ENCODE measurements at places on chromosomes 7 and 10.

DNA sequence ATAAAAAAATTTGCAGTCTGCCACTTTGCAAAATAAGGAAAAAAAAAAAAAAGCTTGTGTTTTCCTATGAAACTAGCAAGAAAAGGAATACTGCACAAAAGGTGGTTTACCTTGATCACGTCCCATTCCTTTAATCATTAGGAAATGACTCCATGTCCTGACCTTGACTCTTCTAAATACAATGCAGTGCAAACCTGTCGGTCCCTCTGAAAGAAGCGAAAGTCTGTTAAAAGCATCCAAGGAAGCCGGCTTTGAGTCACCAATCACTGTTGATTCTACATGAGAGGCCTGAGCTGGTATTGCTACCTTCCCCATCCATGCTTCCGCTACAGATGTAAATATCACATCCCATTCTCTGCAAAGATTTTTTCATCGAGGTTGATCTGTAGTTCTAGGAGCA, 652.1 kb downstream of the SDK1 start:
- DNase-seq: no peak

GRCh38 chr7:659306-659847, 67.1 kb upstream of the DNAAF5 start:
- DNase-seq: no peak

- no peak for DNase-seq
Observed at GRCh38 chr10:11828682-11829284, 5.6 kb downstream of the PROSER2 start.

DNA sequence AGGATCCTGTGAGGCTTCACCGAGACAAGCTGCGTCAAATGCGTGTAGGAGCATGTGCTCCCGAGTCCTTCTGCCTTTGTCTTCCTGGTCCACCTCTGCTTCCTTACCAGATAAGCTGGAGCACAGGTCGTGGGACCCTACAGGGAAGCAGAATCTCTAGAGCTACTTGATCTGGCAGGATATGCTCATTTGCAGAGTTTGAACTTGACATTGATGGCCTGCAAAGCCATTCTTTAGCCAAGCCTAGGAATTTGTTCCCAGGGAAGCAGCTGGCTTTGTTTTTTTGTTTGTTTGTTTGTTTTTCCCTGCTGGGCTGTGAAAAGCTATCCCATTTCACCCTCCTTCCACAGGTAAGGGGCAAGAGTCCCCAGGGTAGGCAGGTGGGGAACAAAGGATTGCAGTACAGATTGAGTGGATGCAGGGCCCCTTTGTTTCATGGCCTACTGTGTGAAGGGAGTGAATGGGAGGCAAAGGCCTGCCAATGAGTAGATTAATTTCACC, 200.0 kb upstream of the BMPER start:
- DNase-seq: no peak

- DNase-seq: no peak
Observed at GRCh38 chr10:114975091-114975490, 37.1 kb downstream of the TRUB1 start.

- no peak for DNase-seq
Observed at GRCh38 chr10:10960534-10960933, 57.1 kb upstream of the CELF2 start.

GRCh38 chr7:108860615-108861014, 290.9 kb downstream of the DNAJB9 start:
- DNase-seq: no peak

- no peak for DNase-seq
Observed at GRCh38 chr7:110962374-110962773, 128.6 kb upstream of the LRRN3 start.

DNA sequence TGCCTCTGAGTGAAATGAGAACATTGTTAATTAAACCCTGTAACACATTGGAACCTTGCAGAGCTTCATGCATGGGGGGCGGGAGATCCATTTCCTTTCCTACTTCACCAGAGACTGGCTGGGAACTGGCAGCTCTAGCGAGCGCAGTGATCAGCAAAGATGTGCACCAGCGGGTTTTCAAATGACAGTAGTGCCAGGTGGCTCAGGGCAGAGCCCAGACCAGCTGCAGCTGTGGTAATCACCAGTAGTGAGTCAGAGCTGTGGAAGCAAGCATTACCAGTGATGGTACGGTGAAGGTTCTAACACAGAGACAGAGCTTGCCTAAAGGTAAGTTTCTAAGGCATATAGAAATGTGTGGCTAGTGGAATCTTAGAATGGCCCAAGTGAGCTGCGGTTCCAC, 1009.7 kb upstream of the CELF2 start:
- no peak for DNase-seq

DNA sequence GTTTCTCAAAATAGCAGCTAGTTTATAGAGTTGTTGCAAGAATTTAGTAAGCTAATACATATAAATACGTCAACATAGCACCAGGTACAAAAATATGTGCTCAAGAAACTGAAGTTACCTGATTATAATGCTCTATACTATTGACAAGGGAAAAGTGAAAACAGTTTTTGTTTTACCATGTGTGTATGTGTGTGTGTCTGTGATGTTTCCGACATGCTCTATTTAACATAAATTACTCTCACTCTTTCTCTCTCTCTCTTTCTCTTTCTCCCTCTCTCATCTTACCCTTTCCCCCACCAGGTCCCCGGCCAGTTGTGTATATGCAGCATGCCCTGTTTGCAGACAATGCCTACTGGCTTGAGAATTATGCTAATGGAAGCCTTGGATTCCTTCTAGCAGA, 4.3 kb downstream of the LIPN start:
- DNase-seq: no peak

GRCh38 chr10:36373424-36374096, 731.5 kb upstream of the FZD8 start:
- no peak for DNase-seq

- no peak for DNase-seq
Observed at GRCh38 chr7:145478541-145478940, 638.1 kb upstream of the CNTNAP2 start.

DNA sequence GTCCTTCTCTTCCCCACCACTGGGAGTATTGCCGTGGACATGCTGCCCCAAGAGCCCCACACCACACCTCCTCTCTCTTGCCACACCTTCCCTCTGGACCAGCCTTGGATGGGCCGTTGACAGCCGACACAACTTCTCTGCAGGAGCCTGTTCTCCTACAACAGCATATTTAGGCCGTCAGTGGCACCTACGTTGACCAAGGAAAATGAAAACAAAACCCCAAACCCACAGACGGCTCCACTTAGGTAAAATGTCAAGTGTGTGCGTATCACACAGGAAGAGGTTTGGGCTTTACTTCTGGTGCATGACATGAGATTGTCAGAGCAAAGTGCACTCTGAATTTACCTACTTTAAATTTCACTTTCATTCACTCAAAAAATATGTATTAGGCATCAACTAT, 246.6 kb downstream of the ZMYND11 start:
- no peak for DNase-seq

DNA sequence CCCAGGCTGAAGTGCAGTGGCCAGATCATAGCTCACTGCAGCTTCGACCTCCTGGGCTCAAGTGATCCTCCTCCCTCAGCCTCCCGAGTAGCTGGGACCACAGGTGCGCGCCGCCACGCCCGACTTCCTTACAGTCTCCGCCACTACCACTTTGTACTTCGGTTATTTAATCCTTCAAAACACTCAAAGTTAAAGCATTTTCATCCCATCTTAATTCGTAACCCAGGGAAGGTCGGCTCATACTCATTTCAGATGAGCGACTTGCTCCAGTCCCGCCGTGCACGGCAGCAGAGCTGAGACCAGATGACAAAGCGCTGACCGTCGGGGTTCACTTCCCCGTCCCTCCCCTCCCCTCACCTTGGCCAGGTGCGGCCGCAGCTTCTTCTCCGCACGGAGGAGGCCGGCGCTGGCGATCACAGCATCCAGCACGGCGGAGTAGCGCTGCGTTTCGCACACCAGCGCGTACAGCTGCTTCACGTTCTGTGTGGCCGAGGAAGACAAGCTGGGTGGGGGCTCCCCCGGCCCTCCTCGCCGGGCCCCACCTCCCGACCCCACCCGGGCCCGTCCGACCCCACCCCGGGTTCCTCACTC, 457 bp downstream of the NSUN5 start:
- DNase-seq: no peak

DNA sequence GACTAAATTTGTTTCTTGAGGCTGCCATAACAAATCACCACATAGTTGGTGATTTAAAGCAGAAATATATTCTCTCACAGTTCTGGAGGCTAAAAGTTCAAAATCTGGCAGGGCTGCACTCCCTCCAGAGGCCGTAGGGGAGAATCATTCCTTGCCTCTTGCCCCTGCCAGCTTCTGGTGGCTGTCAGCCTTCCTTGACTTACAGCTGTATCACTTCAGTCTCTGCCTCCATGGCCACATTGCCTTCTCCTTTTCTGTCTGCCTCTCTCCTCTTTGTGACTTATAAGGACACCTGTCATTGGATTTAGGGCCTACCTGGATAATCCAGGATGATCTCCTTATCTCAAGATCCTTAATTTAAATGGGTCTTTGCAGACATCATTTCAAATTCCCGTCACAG, 5.8 kb upstream of the LRRC4 start:
- no peak for DNase-seq

GRCh38 chr7:157318015-157318706, 18.6 kb upstream of the DNAJB6 start:
- no peak for DNase-seq

- no peak for DNase-seq
Observed at GRCh38 chr7:38393874-38394273, 120.4 kb upstream of the TARP start.

DNA sequence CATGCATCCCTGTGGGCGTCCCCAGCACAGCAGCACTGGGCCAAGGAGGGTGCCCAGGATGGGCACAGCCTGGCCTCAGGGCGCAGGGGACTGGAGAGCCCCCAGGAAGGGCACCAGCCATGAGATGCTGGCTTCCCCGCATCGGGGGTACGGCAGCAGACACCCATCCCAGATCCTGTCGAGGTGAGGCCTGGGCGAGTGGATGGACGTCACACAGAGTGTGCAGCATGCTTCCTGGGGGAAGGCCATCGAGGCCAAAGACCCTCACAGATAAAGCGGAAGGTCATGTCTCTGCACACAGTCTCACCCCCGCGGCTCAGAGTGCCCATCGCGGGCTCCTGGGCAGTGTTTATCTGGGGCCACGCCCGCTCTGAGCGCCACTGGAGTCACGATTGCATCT, 18.8 kb downstream of the ADGRA1 start:
- DNase-seq: no peak

DNA sequence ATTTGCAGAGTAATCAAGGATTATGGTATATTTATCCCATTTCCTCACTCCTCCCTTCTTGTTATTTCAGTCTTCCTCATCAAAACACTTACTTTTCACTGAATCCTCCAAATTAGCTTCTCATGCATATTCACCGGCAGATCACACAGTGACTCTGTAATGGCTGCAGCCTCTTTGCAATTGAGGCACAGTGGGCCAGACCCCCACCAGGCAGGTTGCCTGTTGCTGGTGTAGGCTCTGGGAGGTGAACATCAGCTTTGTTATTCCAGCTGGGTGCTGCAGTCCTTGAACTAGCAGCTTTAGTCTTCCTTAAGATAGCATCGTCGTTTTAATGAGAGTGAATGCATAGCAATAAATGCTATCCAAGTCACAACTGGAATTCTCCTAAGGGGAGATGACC, 449.3 kb downstream of the CNTNAP2 start:
- DNase-seq: no peak

DNA sequence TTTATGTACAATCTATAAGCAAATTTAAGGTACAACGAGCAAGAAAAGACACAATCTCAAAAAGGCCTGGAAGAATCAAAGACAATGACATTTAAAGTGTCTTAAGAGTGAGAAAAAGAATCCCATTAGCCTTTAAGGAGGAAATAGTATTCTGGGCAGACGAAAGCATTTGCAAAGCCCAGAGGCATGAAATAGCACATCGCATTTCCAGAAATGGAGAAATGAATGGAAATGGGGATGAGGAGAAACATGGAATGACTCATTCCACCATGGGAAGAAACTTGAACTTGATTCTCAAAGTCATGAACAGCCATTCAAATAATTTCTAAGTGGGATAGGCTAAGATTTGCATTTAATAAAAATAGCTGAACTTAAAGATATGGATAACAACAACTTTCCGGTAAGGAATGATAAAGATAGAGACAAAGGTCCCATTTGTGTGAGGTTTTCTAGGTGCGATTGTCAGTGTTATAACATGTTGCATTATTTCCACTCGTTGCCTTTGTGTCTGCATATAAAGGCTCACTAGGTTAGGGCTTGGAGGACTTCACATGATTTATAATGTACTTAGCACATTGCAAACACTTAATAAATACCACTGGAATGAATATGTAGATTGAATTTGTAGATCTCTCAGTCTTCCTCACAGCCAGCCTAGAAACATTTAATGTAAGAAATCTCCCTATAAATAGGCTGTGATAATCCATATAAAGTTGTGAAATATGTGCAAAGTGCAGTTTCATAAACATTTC, 310.3 kb upstream of the KLF6 start:
- no peak for DNase-seq

- DNase-seq: no peak
Observed at GRCh38 chr10:121084016-121084674, 233.0 kb downstream of the WDR11 start.

DNA sequence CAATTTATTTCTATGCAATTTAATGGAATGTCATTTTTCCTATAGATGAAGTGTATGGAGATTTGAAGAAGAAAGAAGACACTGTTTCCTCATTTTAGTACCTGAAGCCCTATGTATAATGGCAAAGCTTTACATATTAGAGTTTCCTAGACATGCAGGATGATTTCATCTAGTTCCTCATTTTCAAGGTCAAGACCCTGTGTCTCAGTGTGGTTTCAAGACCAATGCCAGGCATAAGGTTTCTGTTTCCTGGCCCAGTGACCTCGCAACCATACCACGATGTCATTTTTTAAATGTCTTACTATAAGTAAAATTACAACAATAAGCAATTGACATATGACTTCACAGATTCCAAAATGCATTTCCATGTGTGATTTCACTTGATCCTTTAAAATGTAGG, 336.5 kb upstream of the PRKCQ start:
- no peak for DNase-seq

- DNase-seq: no peak
Observed at GRCh38 chr10:128643658-128644057, 517.4 kb upstream of the MKI67 start.

- no peak for DNase-seq
Observed at GRCh38 chr7:51316262-51316665, 345 bp downstream of the COBL start.

DNA sequence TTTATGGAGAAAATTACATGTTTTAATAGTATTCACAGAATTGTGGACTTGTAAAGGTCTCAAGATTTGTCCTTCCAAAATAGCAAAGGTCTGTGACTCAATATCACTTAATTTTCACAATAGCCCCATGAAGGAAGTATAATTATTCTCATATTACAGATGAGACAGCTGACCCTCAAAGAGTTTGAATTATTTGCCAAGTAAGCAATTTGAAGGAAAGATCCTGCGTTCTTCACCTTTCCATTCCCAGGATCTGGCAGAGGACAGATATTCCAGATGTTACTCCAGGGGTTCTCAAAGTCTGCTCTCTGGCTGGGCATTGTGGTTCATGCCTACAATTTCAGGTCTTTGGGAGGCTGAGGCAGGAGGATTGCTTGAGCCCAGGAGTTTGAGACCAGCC, 559.4 kb upstream of the AUTS2 start:
- no peak for DNase-seq

DNA sequence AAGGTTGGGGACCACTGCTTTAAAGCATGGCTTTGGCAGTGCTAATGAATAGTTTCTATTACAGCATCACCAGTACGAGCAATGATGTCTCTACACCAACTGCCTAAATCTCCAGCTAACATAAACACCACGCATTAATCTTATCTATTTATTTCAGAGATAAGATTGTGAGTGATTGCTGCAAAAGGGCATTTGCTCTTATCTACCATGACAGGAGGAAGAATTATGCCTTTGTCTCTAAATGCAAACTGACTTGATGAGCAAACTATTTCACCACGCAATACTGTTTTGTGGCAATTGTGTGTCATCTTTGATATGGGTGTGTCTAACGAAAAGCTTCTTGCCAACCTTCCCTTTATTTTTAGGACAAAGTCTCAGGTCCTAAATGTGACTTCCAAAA, 684.9 kb downstream of the SORCS1 start:
- DNase-seq: no peak

All from activated CD8-positive, alpha-beta memory T cell treated with anti-CD3 and anti-CD28 coated beads for 4 hours (primary cell).